ENCODE measurements at places on chromosomes 4 and X.

DNA sequence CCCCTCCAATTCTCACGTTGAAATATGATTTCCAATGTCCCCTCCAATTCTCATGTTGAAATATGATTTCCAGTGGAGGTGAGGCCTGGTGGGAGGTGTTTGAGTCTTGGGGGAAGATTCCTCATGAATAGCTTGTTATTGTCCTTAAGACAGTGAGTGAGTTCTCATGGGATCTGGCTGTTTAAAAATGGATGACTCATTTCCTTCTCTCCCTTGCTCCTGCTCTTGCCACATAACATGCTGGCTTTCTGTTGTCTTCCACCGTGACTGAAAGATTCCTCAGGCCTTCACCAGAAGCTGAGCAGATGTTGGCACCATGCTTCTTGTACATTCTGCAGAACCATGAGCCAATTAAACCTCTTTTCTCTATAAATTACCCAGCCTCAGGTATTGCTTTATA, 346.8 kb upstream of the TECRL start:
- H3K27me3 ChIP-seq, result no peaks in the 10 kb centered on the region
- DNase-seq, result no peak
- no peaks in the 10 kb centered on the region for H3K4me1 ChIP-seq
- no peak overlapping the region for H3K4me3 ChIP-seq
- no peaks in the 10 kb centered on the region for H3K36me3 ChIP-seq

DNA sequence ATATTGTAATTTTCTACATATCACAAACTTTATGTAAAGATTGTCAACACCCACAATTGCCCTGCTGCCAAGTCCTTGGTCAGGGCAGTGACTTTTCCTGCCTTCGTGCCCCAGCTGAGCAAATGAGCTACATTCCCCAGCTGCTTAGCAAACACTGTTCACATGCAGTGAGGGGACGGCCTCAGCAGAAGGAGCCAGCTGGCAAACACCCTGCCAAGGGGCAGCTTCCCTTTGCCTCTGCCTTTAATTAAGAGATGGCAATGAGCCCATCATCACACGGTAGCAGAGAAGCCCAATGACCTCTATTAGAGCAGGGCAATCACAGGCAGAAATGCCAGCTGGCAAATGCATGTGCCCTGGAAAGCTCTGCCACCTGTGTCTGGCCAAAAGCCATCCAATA, 253.4 kb downstream of the EPHA5 start:
- no peaks in the 10 kb centered on the region for H3K36me3 ChIP-seq
- H3K4me1 ChIP-seq, result no peaks in the 10 kb centered on the region
- no peak for DNase-seq
- no peak overlapping the region for H3K4me3 ChIP-seq
- H3K27me3 ChIP-seq, result no peaks in the 10 kb centered on the region

GRCh38 chr4:27966664-27967063, 1106.0 kb downstream of the STIM2 start:
- H3K27me3 ChIP-seq, result no peaks in the 10 kb centered on the region
- DNase-seq, result no peak
- H3K36me3 ChIP-seq, result no peaks in the 10 kb centered on the region

DNA sequence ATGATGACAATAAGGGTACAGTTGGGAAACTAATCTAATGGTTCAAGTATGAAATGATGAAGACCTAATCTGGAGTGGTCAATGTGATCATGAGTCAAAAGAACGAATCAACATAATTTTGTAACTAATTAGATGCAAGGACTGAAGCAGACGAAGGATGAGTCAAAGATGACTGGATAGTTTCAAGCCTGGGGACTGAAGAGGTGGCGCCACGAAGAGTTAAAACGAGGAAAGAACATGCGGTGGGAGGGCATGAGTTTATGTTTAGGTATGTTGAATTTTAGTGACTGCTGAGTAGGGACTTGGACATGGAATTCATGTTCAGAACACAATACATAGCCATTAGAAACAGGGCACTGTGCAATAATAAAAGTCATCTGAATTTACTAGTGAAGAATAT, 221.5 kb upstream of the FAM241A start:
- no peak overlapping the region for H3K27ac ChIP-seq
- no peak overlapping the region for H3K4me3 ChIP-seq
- no peaks in the 10 kb centered on the region for H3K4me1 ChIP-seq
- DNase-seq, result no peak
- no peaks in the 10 kb centered on the region for H3K36me3 ChIP-seq

GRCh38 chr4:47065051-47065481, 33.7 kb downstream of the GABRB1 start:
- H3K4me1 ChIP-seq, result no peaks in the 10 kb centered on the region
- peaks cover 11% of the 10 kb centered on the region for H3K27me3 ChIP-seq
- DNase-seq, result no peak
- no peak overlapping the region for H3K4me3 ChIP-seq

Measured in effector memory CD8-positive, alpha-beta T cell (primary cell).